Right ventricle myocardium inferior (tissue), 1 donor: ENCODE measurements at places on chromosomes 3 and 15. TPM values are rescaled to one million over a fixed set of nuclear protein-coding genes. Genes with fewer than 3 reads are reported as not detected.
A peak's percentile ranks its signal among the peaks of the same experiment; 100 is the strongest.

TWF2 gene
- 120 TPM for total RNA-seq

TBC1D5 gene
- total RNA-seq: 34.4 TPM

SH2D7 gene
- not detected for total RNA-seq

SLC2A2 gene
- not detected for total RNA-seq

- no peak for DNase-seq
These were observed 185.9 kb downstream of the FNDC3B start for GRCh38 chr3:172225215-172225707.

GRCh38 chr3:159763011-159763601, 225.5 kb upstream of the IL12A start:
- DNase-seq: peak; percentile 83

DNA sequence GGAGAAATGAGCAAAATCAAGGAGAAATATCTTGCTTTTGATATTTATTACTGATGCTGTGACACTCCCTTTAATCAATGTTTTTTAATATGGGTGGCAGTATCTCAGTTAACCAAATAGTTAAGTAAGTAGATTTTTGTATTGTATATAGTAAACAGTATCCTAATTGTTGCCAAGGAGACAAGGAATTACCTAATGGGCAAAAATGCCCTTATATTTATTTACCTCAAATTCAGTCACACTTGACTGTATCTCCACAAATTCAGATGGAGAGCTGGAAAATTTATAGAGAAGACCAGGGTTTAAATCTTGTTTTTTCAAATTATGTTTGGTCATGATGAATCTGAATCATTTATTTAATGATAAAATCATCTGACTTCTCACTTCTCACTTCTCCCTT, 3.6 kb upstream of the CHD2 start:
- no peak for DNase-seq

DNA sequence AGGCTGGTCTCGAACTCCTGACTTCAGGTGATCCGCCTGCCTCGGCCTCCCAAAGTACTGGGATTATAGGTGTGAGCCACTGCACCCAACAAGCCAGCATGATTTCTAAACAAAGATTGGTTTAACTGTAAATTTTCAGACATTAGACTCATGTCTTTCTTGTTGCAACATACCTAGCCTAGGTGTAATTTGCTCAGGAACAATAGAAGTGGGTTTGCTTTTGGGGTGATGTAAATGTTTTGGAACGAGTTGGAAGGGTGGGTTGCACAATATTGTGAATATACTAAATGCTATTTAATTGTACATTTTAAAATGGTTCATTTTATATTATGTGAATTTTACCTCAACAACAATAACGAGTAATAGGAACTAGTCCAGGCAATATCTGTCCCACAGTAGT, 7.1 kb downstream of the CCR4 start:
- DNase-seq: no peak

DNA sequence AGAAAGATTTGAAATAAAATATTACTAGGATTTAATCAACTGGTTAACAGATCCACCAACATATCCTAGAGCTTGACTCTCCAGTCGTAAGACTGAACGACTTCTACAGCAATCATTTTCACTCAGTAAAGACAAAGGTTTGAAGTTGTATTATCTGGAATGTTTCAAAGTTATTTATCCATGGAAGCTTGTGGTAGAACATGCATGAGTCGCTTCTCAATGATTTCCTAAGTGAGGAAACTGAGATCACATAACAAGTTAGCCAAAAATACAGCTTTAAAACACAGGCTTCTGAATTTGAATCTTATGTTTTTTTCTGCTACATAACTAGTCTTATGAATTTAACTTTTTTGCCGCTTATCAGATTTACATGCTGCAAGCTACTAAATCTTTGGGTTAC, 241.8 kb downstream of the FOXP1 start:
- DNase-seq: no peak

- no peak for DNase-seq
These were observed 34.6 kb downstream of the THSD4 start for GRCh38 chr15:71149646-71150557.

DNA sequence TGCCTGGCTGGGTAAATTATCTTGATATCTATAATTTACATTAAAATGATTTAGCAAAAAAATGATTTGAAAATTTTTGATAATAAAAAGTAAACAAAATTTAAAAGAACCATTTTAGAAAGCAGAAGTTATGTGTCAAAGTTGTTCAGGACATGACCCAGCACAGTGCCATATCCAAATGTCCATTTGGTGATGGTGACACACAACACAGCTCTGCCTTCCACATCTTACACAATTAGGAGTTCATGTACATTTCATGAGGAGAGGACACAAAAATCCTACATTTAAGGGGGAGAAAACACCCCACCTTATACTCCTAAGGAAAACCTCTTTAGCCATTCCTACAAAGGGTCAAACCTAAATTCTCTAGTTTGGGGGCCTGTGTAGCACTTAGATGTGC, 10.7 kb upstream of the UBE2E1 start:
- no peak for DNase-seq

DNA sequence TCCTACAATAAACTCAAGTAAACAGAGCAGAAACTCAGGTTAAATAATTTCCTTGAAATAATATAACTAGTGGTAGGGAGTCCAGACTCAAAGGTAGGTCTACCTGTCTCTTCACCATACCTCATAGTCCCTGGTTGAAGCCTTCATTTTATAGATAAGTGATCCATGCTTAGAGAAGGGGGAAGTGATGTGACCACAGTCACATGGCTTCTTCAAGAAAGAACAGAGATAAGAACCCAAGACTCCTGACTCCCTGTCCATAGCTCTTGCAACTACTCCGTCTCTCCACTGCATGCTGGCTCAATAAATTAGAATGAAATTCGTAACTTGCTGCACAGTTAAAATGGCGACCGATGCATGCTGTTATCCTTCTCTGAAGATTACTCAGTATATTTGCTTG, 11.0 kb upstream of the C15orf61 start:
- no peak for DNase-seq

- DNase-seq: no peak
These were observed 16.0 kb upstream of the RAD18 start for GRCh38 chr3:8979262-8979661.

DNA sequence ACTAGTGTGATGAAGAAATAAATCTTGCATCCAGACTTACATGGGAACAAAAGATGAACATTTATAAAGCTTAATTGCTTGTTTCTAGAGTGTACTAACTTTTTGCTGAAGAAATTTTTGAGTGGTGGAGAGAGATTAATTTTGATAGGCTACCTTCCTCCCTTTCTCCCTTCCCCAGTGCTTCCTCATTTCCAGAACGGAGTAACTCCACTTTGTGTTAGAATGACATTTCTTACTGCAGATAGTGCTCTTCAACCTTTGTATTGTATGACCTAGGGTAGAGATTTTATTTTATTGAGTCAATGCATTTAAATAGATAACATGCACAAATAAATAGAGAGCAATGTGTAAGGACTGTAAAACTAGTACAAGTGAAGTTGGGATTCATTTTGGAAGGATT, 1.9 kb downstream of the ATP1B3 start:
- DNase-seq: no peak

GRCh38 chr3:99684644-99685043, 46.2 kb downstream of the COL8A1 start:
- DNase-seq: no peak

GRCh38 chr3:111414531-111414930, 127.5 kb upstream of the CD96 start:
- no peak for DNase-seq

DNA sequence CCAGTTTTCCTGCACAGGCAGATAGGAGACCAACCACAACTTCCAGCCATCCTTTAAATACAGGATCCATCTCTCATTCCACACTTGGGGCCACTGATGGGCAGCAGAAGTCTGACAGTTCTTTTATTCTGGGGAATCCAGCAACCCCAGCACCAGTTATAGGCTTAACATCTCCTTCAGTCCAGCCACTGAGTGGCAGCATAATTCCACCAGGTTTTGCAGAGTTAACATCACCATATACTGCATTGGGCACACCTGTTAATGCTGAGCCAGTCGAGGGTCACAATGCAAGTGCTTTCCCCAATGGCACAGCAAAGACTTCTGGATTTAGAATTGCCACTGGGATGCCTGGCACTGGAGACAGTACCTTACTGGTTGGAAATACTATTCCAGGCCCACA, 2.9 kb downstream of the NPAP1 start:
- no peak for DNase-seq
